ENCODE measurements at places on chromosomes 12 and 14. TPM values are rescaled to one million over a fixed set of nuclear protein-coding genes. Genes with fewer than 3 reads are reported as not detected.

The ACOT6 gene
- total RNA-seq = 0.27 TPM

The CLEC1B gene
- not detected for total RNA-seq

The TMEM19 gene
- total RNA-seq = 18.6 TPM

The CPNE6 gene
- total RNA-seq = not detected

The RNASE3 gene
- total RNA-seq = not detected

The FBXO21 gene
- total RNA-seq = 37.9 TPM

- no peak for DNase-seq
Measured at GRCh38 chr12:96890331-96890730, 16.7 kb upstream of the NEDD1 start.

DNA sequence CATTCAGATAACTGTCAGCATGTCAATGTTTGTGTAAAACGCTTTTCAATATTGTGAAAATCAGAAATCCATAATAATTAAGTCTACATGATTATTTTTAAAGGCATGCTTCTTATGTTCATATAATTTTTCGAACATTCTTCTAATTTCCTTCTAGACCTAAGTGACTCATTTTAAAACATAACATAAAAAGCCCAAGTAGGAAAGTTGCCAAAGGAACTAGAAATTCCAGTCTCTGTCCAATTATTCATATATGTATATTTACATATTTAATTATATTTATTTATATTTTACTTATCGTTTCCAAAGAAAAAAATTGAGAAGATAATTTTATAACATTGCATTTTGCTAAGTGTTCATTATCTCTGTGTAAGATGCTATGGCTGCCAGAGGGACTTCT is 110.4 kb downstream of the TMTC1 start:
- DNase-seq = no peak

DNA sequence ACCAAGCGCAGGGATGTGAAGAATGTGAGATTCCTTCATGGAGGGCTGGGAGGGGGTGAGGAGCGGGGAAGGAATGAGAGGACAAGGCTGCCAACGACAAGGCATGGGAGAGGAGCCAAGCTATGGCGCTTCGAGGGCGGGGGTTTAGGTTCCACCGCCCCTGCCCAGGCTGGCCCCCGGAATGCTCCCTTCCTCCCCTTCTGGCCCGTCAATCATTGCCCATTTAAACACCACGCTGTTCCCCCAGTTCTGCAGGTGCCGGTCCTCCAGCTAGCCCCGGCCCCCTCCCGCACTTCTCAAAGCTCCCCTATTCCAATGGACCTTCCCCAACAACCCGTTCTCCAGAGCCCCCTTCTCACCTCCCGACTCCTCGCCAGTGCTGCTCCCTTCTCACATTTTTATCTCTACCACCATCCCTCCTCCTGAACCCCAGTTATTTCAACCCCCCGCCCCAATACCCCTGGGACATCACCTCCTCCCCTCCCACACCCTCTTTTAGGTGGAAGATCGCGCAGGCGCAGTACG is 428 bp downstream of the RNF41 start:
- peak; percentile 89 for DNase-seq

GRCh38 chr12:33529810-33530209 is 90.2 kb upstream of the SYT10 start:
- no peak for DNase-seq

DNA sequence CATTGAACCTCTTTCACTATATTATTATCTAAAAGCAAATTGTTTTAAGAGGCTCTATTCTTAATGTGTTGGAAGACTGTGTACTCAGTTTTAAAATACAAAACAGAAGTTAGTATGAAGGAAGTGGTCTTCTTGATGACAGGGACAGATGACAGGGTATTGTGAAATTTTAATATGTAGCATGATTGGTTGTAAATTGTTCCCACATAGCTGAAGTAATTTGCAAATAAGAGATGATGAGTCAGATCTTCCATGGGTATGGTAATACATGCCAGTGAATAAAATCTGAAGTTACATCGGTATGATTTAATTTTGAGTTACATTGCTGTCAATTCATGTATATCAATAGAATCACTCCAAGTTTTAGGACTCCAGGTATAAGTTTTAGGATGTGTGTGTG is 454.8 kb downstream of the AEBP2 start:
- DNase-seq = no peak

GRCh38 chr12:6452944-6453630 is 1.2 kb downstream of the TAPBPL start:
- no peak for DNase-seq
